NCI-H1092 (cell line): ENCODE measurements at places on chromosomes 12 and 14.
A peak's percentile ranks its signal among the peaks of the same experiment; 100 is the strongest.

DNA sequence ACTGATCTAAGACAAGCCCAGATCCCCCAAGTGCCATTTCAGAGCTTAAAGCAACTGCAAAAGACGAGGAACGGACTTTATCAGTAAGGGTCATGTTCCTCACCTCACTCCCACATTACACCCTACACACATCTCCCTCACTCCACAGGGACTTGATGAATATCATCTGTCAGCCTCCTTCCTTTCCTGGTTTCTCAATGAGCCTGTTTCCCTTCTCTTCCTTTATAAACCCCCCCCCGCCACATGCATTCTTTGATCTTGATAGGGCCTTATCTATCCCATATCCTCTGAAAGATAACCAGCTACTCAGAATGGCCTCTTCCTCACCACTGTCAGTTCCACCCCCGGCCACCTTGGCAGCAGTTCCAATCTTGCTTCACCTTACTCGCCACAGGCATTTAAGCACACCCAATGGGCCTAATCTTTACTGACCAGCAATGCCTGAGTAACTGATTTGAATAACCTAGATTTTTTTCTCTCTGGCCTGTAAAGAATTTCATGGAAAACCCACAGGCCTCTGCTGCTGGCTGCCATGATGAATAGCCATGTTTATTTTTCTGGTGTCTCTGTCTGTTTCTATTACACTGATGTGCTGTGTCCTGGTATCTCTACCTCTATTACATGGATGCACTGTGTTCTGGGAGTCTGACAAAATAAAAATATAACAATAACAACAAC, 138.7 kb downstream of the PHLDA1 start:
- no peak for DNase-seq

DNA sequence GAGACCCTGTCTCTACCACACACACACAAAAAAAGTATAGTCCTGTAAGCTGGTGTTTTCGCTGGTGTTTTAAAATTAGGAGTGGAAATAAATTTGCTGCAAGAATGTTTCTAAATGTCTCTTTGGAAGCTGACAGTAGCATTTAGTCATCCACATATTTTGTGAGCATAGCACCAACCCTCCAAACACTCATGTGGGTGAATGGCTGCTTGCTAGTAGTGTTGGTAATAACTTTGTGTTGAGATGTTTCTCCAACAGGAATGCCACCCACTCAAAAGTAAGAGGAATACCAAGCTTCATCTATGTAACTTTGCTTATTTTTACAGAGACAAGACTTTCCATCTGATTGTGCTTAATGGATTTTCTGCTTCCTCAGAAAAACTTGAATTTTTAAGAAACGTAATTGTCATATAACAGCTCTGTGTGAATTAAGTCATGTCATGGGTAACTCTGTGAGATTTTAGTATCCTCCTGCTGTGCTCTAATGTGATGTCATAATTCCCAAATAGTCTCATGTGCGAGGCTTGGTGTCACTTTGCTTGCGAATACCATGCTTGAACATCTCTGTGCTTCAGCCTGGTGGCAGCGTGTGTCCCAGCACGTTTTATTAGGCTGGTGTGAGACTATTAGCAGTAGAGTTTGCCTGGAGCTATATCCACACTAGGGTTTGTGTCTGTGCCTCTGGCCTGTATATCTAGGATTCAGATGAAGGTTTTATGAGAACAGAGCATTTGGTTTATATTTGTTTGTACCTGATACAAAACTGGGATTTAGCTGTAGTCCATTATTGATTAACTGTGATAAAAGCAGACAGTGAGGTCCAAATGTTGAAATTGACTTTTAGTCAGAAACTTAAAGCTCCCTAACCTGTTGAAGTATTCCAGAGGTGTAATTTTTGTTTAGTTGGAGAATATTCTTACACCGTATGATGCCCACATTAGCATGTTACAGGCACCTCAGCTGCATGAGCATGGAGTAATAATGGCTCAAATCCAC, 80.5 kb downstream of the FBXW8 start:
- DNase-seq, result no peak

GRCh38 chr12:120314220-120314619, 12.1 kb downstream of the SIRT4 start:
- DNase-seq, result no peak

DNA sequence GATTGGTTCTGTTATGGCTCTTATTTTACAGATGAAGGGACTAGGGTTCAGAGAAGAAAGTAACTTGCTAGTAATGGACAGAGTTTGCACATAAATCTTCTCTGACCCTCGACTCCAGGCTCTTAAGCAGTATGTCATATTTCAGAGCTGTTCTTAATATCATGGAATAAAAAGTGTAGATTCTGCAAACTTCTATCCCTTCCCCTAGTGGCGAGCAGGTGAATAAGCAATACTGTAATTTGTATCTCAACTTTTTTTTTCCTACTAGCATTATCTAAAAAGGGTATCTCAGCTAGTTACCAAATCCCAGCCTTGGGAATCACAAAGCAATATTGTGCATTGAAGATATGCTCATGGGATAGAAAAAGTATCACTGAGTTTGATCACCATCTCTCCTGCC, 83.2 kb downstream of the ANO4 start:
- no peak for DNase-seq

DNA sequence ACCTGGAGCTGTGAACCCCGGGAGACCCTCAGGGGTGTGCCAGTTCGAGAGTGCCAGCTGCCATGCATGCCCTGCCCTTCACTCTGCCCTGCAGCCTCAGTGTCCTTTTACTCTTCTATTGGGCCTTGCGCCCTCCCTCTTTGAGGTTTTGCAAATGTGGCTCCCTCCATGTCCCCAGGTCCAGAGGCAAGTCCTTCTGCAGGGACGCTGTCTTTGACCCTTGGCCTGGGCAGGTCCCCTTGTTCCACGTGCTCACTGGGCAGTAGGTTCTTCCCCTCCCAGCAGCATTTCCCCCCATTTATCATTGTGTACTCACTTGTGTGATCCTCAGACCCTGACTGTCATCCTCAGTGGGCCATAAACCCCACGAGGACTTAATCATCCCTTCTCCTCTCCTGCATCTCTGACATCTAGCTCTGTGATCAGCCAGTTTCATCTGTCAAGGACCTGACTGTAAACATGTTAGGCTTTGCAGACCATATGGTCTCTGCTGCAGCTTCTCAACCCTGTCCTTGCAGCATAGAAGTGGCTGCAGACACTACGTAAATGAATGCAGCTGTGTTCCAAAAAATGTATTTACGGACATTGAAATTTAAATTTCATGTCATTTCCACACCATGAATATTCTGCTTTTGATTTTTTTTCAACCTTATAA, 36.6 kb downstream of the TSPAN9 start:
- DNase-seq, result no peak

- peak; percentile 57 for DNase-seq
Measured at GRCh38 chr12:31119192-31119802, 45.6 kb downstream of the DDX11 start.

DNA sequence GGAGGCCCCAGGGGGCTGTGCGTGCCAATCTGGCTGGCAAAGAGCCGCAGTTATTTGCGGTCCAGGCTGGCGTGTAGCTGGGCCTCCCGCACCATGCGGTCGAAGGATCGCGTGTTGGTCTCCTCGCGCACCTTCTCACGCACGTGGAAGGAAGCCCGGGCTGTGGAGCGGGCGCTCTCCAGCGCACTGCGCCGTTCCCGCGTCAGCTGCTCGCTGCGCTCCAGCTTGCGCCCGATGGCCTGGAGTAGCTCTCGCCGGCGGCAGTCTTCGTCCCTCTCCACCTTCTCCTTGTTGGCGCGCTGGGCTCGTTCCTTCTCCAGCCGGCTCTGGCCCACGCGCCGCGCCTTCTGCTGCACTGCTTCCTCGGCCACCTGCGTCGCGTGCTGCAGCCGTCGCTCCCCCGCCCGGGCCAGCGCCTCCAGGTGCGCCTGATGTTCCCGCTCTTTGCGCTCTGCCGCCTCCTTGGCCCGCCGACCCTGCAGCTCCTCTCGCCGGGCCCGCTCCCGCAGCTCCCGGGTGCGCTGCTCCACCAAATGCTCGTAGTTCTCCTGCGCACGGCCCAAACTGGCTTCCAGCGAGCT, 3.1 kb downstream of the CCDC177 start:
- DNase-seq, result no peak
